ENCODE measurements at places on chromosomes 4 and X.

DNA sequence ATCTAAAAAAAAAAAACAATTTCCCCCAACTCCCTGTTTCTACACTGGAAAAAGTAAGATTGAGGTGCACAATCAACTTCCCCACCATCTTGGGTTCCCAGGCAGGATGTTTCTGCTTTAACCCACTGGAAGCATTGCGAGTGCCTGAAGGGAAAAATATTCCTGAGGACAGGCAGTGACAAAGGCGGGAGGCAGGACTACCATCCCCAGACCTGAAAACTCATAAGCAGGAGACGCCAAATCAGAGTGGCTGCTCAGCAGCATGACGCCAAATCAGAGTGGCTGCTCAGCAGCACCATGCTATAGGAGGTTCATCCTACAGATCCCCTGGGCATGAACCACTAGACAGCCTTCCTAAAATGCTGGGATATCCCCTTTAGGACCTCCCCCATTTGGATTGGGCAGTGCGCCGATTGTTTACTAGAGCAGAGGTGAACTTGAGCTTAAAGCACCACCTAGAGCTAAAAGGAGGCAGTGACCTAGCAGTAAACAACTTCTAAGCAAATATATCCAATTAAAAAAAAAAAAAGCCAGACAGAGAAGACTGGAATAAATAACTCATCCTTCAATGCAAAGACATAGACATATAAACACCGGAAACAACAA, 35.0 kb upstream of the GK start:
- no peak for DNase-seq

GRCh38 chr4:155666344-155667221, at the start of gene GUCY1A1:
Gene GUCY1A1 (plus strand): TSS chr4:155666848. CDS start chr4:155696868, 30,020 bp downstream.
- peak; percentile 53 for DNase-seq

DNA sequence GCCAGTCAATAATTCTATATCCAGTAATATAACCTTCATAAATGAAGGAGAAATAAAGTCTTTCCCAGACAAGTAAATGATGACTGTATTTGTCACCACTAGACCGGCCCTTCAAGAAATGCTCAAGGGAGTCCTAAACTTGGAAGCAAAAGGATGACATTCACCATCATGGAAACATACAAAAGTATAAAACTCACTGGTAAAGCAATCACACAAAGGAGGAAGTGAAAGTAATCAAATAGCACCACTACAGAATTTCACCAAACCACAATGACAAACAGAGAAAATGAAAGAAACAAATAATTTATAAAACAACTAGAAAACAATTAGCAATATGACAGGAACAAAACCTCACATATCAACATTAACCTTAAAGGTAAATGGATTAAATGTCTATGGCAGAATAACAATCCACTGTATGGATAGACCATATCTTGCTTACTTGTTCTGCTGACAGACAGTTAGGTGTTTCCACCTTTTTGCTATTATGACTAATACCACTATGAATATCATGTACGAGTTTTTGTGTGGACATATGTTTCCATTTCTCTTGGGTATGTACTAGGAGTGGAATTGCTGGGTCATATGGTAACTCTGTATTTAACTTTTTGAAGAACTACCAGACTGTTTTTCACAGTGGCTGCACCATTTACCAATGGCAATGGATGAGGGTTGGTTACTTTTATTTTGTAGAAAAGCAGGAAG, 44.9 kb downstream of the NAT8L start:
- no peak for DNase-seq

GRCh38 chrX:120697053-120697452, 67.2 kb upstream of the C1GALT1C1 start:
- DNase-seq: no peak

DNA sequence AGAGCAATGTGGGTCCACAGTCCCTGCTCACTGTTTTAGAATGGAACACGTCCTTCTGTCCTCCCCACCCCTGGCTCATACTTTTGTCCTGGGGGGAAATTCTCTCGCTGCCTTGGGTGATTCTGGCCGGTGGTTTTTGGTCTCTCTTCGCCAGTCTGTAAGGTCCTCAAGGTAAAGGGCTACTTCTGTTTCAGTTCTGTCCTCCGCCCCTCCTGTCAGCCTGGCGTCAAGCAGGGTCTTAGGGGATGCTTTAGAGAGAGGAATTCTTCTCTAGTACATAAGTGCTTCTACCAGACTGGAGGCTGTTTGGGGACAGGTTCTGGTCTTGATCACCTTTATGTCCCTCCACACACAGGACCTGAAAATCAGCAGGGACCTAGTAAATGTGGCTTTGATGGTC, 617 bp upstream of the MRFAP1L1 start:
- no peak for DNase-seq

- no peak for DNase-seq
Observed at GRCh38 chr4:98646422-98646821, 12.0 kb downstream of the TSPAN5 start.

DNA sequence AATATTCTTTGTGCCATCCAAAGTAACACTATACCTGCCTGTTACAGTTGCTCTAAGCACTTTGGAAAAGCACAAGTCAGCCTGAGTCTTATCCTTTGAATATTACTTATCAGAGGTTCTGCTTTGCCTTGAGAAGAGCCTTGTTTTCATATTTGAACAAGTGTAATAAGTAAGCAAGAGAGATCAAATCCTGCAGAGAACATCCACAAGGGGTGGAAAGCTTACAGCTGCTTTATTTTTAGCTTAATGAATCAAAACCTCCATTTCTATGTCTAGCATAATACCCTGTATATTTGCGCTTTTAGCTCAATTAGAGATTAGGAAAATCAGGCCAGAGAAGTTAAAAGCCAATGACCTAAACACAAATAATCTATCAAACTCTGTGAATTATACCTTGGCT, 139.8 kb downstream of the CDS1 start:
- no peak for DNase-seq

DNA sequence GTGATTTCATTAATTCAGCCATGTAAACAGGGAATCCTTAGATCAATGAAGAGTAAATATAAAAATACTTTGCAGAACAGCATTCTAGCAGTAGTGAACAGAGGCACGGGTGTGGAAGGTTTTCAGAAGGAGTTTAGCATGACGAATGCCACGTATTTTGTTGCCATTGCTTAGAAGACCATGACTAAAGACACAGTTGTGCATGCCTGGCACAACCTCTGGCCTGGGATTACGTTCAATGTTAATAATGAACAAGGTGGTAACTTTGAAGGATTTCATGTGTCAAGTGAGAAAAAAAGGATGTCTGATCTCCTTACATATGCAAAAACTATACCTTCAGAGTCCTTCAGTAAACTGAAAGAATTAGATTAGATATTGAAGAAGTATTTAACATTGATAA, 171.9 kb downstream of the MAGEB5 start:
- peak; percentile 15 for DNase-seq

DNA sequence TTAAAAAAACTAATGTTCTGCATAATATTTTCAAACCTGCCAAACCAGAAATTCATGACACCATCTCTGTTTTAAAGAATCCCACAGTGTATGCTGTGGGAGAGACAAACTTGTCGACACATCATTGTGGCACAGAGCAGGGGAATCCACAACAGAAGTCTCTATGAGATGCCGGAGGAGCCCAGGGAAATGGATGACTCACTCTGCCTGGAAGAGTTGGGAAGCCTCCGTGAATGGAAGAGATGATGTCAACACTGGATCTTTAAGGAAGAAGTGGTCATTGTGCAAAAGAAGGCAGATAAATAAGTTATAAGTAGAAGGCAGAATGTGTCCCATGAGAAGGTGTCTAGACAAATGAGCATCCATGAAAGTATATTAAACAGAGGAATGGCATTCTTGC, 595.1 kb downstream of the RAB28 start:
- no peak for DNase-seq

Data from renal pelvis (tissue), 12 donors.